Glomerular endothelial cell (primary cell): ENCODE measurements at places on chromosomes 6 and 20. TPM values are rescaled to one million over a fixed set of nuclear protein-coding genes. Genes with fewer than 3 reads are reported as not detected.

GRCh38 chr6:121993362-121993761 lies 406.1 kb upstream of the HSF2 start:
- DNase-seq, result no peak

CRISP3 gene
- not detected in 2 replicates for total RNA-seq

DNA sequence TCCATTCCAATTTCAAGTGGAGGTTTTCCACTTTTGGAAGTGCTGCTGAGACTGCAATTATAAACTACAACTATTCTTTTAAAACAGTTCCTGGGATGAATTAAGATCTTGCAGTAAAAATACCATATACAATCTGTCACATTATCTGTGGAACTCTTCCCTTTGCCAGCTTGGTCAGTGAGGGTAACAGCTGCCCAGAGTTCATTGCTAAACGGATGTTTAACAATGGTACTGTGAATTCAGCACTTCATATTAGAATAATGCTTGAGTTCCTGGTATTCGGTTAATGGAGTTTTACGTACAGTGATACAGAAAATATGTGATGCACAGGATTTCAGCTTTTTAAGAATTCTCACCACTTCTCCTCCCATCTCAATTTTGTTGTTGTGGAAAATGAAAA lies 51.5 kb downstream of the KCNS1 start:
- DNase-seq, result no peak

GRCh38 chr20:24589815-24590177 lies 120.4 kb downstream of the SYNDIG1 start:
- no peak for DNase-seq

GRCh38 chr6:114051031-114051430 lies 80.1 kb upstream of the HDAC2 start:
- no peak for DNase-seq

- no peak for DNase-seq
These were observed 80.4 kb downstream of the DHX35 start for GRCh38 chr20:39042279-39043150.

DNA sequence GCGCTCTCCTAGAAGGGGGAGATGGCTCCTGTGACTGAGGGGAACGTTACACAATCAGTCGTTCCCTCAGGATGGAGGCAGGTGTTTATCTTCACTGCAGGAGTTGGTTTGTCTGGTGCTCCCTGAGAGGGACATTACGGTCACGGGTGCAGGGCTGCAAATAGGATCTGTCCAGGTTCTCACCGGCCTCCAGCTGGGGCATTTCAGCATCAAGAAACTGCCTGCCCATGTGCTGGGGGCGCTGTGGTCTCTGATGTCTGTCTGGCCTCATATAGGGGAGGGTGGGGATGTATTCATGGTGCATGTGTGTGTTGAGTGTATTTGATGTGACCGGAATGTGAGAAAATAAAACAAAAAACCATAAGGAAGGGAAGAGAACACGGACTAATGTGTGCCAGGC lies 77.1 kb downstream of the TBC1D7 start:
- no peak for DNase-seq

DNA sequence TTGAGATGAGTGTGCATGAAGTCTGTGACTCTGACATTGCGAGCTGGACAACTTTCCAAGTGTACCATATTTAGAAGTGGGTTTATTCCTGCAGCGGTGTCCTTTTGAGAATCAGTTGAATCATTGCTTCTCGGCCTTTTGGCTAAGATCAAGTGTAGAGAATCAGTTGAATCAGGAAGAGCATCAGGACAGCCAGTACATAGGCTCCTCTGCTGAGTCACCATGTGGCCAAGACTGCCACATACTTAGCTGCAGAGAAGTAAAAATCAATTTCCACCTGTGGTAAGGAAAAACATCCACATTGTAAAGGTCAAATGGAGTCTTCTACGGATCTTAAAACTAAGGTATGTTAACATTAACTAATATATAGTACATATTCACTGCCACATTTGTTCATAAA lies 428.4 kb upstream of the MARCKS start:
- no peak for DNase-seq

GRCh38 chr6:119713903-119714302 lies 364.3 kb upstream of the MAN1A1 start:
- no peak for DNase-seq

THBS2 gene
- total RNA-seq, result 2.6 and 11.1 TPM in 2 replicates

GRCh38 chr6:51459958-51460357 lies 627.5 kb downstream of the PKHD1 start:
- DNase-seq, result no peak

SLC22A2 gene
- total RNA-seq, result not detected in 2 replicates

- DNase-seq, result no peak
These were observed 8.1 kb downstream of the FOXA2 start for GRCh38 chr20:22576273-22576672.

DNA sequence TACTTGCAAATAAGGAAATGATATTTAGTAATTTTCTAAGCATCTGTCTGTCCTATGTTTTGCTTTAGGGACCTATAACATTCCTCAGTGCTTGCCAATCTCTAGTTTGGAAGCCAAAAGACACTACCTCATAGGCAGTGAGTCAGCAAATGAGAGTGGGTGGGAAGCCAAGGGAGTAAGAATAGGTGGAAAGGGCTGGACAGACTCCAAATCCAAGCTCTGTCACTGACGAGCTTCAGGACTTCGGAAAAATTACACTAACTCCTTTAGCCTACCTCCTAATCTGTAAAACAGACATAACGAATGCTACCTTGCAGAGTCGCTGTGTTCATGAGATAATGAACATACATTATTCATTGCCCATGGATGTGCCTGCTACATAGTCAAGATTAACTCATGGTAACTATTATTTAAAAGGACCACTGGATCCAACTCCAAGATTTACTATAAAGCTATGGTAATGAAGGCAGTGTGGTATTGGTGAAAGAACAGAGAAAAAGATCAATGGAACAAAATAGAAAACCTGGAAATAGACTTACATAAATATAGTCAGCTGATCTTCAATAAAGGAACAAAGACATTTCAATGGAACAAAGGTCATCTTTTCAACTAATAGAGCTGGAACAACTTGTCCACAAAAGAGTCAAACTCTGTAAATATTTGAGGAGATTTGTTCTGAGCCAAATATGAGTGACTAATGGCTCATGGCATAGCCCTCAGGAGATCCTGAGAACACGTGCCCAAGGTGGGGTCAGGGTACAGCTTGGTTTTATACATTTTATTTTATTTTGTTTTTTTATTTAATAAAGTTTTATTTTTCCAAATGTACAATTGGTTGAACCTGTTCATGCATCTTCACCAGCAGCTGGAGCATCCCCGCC lies 64.1 kb downstream of the FAM50B start:
- DNase-seq, result peak; percentile 99

DNA sequence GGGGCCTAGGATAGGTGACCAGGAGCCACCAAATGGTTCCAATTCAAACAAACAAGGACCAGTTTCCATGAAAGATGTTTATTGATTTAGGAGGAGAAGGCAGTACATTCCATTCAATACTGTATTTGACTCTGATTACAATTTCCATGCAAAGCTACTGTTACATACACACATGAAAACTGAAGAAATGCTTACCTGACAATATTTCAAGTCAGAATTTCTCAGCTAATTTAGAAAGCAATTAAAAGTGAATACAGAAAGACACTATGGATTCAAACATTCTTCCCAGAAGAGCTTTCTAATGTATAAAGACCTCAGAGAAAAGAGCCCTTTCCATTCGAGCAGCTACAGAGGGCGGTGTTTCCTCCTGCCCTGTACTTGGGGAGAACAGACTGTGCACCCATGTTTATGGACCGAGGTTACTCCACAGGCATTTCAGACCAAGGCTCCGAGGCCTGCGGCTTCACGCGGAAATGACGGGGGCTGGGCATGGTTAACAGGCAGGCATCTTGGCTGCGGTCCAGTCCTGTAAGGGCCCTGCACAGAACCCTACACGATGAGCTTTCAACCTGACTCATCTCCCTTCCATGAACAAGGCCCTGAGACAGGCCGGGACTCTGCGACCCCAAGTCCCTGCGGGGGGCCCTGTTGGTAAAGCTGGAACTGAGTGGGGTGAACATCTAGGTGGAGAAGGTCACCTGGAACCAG lies 25.7 kb upstream of the TCFL5 start:
- DNase-seq, result no peak

DNA sequence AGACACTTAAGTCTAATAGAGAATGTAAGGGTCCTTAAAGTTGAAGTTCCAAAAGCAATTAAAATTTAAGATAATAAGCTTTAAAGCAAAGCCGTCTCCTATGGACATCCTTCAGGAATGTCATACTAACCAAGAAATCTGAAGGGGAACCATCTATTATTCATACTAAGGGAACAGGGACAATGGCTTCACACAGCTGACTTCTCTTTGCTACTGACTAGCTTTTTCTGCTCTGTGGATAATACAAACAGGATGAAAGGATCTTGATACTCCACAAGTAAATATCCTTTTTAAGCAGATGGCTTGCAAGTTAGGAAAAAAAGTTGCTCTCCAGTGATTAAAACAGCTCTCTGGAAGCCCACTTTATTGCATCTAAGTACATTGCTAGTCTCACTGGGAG lies 178.6 kb downstream of the BACH2 start:
- DNase-seq, result no peak

- no peak for DNase-seq
These were observed 41.5 kb upstream of the ZNFX1 start for GRCh38 chr20:49319208-49319809.

GOPC gene
- total RNA-seq, result 24.1 and 27.3 TPM in 2 replicates

DNA sequence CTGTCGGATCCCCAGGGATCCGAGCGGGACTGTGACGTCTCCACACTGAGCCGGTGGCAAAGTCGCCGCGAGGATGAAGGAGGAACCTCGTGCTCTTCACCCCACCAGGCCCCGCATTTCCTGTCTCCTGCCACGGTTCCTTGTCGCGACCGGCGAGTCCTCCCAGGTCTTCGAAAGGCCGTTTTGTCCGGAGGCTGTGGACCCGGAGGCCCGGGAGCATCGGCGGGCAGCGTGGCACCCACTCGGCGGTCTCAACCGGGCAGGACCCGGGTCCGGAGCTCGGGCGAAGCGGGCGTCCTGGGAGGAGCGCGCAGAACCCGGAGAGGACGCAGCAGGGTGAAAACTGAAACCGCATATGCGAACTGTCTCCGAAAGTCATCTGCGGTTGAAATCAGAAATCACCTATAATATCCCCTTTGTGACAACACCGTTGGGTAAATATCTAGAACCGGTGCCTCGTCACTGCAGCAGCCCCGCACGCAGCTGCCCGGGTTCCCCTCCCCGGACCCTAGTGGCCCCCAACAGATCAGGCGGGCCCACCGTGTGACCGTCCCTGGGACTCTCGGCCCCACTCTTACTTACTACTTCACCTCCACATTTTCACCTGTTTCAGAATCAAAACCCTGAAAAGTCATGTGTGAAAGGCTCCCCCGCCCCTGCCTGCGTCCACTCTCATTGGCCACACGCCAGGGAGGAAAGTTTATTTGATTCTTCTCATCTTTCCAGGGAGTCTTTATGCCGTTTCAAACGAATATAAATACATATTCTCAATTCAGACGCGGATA lies 3.1 kb upstream of the ULBP2 start:
- no peak for DNase-seq

DNA sequence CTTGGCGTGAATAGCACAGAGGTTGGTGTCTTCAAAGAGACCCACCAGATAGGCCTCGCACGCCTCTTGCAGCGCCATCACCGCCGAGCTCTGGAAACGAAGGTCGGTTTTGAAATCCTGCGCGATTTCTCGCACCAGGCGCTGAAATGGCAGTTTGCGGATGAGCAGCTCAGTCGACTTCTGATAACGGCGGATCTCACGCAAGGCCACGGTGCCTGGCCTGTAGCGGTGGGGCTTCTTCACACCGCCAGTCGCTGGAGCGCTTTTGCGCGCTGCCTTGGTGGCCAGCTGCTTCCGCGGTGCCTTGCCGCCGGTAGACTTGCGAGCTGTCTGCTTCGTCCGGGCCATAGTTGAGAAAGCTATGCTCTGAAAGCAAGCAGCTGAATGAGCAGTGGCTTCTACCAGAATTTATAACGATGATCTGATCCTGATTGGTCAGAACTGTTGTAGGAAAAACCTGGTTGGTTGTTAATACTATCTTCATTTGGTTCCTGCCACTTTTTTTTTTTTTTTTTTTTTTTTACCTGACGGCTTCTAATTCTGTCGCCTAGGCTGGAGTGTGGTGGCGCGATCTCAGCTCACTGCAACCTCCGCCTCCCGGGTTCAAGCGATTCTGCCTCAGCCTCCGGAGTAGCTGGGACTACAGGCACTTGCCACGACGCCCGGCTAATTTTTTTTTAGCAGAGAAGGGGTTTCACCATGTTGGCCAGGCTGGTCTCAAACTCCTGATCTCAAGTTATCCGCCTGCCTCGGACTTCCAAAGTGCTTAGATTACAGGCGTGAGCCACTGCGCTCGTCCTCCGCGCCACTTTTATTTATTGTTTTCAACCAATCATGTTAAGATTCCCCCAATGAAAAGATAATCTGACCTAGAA lies 21.5 kb downstream of the OR2B2 start:
- peak; percentile 83 for DNase-seq

DNA sequence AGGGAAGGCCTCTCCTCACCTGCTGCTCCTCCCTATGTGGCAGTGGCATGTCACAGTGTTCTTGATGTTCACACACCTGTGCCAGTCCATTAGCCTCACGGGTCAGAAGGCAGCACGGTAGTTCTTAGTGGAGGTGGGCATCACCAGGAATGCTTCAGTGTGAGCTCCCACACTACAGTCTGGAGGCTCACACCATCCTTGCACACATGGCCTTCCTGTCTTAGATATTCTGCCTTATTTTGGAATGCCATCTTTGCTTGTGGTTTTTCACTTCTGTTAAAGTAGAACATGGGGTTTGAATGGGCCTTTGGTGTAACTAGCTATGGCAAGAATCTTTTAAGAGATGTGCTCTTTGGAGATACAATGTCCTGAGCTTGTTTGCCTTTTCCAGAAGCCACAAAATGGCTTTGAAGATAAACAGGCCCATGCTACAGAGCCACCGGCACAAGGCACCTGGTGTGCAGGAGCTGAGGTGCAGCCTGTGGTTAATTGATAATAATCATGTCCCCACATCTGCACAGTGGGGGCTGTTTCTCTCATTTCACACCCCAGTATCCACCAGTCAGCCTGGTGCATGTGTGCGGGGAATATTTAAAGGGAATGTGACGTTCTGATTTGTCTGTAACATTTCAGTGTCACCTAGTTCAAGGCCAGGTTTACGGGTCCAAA lies 3.2 kb upstream of the SLC17A9 start:
- DNase-seq, result no peak

GTSF1L gene
- not detected in 2 replicates for total RNA-seq

KCNK5 gene
- not detected in 2 replicates for total RNA-seq

CALHM4 gene
- not detected in 2 replicates for total RNA-seq
